Activated CD8-positive, alpha-beta T cell treated with anti-CD3 and anti-CD28 coated beads, Interleukin-2, amount 10 ng/mL, durations not matched to agents 7 days and 5 days (primary cell): ENCODE measurements at places on chromosomes 3 and 15.

DNA sequence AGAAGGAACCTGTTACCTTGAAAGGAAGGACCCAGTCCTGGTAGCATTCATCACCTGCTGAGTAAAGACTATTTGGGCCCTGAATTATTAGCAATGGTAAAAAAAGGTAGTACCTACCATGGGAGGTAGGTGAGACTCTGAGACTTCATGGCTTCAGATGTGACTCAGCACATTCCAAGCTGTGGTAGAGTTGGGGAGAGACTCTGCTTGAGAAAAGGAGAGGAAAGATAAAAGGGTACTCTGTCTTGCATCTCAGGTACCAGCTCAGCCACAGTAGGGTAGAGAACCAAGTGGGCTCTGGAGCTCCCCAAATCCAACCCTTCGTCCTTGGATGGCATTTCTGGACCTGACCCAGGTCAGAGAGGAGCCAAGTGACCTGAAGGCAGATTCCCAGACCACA, 430.4 kb downstream of the TBL1XR1 start:
- no peak for DNase-seq

DNA sequence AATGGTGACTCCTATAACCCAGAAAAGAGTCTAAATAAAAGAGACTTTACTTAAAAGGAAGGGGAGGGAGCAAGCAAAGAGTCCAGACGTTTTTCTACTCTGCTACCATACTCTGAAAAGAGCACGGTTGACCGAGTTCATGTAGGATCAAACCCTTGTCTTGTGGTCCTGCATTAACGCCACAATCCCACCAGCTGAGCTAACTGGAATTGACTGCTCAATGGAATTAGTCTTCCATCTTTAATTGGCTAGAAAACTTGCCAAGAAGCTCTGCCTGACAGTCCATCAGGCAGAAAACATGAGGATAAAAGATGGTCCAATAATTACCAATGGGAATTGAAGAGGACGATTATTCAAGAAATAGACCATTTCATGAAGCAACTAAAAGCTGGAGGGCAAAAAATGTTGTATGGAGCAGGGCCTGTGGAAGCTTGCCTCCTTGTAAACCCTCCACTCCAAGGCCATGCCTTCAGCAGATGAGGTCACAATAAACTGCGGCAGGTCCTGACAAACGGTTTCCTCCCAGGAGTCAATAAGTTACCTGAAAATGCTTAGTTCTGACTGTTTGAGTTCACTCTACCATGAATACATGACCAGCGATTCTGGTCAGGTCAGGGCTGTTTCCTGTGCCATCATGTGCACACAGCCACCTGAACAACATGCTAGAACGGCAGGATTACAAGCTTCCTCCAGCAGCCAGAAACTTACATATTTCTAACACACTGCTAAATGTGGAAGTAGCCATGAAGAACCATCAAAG, 35.6 kb upstream of the ARHGEF3 start:
- no peak for DNase-seq

DNA sequence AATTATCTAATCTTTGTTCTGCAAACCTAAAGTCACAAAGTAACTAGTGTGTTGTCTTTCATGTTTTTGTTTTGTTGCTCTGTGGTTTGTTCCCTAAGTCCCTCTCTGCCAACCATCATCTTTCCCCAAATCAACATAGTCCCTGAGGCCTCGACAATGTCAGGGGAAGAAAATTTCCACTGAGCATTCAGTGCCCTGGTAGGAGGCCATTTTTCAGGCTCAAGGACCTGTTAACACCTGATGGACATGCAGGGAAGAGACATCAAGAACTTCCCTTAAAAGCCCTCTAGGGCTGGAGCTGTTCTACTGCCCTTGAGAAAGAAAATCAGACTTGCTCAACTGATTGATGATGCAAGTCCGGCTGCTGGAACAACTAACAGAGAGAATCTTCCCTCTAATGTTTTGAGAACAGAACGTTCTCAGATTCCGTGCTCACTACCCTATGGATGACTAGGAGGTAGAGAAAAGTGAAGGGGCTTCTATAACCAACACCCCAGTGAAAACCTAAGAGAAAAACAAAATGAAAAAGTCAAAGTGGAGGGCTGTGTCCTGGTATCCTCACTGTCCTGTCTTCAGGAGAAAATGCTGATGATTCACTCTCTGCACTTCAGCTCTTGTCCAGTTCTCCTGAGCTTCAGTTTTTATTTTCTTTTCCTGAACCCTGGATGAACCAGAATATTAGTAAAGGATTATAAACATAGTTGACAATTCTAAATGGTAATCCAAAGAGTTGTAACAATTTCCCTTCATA, 373.1 kb downstream of the FOXP1 start:
- no peak for DNase-seq

DNA sequence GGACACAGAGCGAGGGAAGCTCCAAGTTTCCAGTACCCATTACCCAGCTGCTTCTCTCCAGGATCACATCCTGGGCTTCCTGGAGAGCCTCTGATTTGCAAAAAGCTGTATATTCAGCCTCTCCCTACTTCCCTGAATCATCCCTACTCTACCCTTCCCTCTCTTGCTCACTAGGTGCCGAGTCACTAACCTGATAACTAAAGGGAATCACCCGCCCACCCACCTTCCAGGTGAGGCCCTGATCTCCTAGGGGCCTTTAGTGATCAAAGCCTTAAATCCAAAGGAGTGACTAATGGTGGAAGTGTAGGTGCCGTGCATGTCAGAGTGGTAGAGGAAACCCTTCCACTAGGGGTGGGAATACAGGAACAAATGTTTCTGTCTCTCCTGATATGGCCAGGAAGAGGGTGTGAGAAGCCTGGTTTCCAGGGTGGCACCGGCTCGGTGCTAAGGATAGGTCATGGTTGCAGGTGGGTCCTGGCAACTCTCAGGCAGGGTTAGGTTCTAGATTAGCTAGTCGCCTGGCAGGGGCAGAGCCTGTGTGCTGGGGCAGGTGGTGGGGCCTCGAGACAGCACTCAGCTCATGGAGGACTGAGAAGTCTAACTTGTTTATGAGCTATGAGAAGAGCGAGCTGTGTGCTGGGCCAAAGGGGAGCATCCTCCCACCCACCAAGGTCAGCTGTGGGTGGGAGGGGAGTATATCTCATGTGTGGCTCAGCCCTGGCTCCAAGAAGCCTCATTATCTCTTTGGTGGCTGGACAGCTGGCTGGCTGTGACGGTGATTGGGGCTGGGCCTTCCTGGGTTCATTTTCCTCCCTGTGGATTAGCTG, 10.1 kb downstream of the SEMA7A start:
- no peak for DNase-seq

- no peak for DNase-seq
Measured at GRCh38 chr3:66885326-66886000, 112.6 kb upstream of the KBTBD8 start.

DNA sequence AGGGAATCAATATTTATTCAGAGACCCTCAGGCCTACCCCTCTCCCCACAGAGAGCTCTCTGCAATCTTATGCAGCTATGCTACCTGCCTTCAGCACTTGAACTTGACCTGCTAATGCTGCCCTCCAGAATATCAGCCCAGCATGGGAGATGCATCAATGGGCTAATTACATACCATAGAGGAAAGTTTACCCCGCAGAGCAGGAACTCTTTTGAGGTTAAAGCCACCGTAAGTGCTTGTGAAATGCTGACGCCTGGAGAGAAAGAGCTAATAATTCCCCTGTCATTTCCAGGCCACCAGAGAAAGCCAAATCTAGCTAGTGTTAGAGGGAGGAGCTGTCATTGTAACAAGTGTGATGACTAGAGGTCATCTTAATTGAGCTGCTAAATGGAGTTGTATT, 127.5 kb downstream of the CHST2 start:
- no peak for DNase-seq

- no peak for DNase-seq
Measured at GRCh38 chr3:196979545-196979944, 10.9 kb upstream of the PIGZ start.

- no peak for DNase-seq
Measured at GRCh38 chr3:155880286-155880685, 9.8 kb downstream of the GMPS start.

- DNase-seq = no peak
Measured at GRCh38 chr3:157093096-157093495, 66.9 kb downstream of the CCNL1 start.

- DNase-seq = no peak
Measured at GRCh38 chr3:189613122-189613521, 18.1 kb upstream of the TP63 start.

DNA sequence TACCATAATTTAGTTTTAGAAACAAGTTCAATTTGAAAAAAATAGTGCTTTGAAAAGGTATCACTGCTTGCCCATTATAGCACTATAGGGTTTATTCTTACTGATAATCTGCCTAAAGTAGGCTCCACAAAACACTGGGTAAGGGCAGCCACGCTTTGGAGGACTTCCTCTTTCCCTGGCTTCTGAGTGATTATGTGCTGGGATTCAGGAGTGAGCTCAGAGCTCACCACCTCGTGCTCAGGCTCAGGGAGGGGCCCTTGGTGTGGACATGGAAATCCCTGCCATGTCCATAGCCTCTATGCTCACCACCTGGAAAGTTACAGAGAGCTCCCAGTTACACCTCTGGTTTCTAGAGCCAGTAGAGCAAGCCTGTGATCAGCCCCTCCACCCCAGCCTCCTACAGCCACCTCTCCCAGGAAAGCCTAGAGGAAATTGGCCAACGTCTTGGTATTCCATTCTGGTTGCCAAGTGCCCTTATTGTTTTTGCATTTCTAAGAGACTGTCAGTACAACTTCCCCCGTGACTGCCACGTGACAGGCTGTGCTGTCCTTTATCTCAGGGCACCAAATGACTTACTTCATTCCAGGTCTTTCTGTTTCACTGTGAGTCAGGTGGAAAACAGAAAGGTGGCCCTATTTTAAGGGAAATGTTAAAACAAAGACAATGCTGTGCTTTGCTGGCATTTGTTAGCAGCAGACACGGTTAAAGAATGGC, 316.0 kb downstream of the RORA start:
- DNase-seq = no peak
